ENCODE measurements at places on chromosomes 3 and 15.

- no peak for DNase-seq
Observed at GRCh38 chr15:58632789-58633188, 116.7 kb downstream of the ADAM10 start.

DNA sequence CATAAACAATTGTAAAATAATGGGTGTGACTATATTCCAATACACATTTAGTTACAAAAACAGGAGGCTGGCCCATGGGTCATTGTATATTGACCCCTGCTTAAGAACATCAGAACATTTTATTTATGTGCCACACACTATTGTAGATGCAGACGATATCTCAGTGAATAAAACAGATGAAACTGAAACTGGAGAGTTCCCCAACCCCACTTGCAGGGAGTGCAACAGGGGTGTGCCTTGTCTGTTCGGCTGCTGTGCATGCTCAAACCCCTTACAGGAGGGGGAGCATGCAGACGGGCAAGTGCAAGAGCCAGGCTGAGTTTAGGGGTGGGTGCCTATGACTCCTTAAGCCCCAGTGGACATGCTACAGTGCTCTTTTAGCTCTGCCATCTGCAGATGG, 509.6 kb downstream of the IGSF11 start:
- DNase-seq: no peak

DNA sequence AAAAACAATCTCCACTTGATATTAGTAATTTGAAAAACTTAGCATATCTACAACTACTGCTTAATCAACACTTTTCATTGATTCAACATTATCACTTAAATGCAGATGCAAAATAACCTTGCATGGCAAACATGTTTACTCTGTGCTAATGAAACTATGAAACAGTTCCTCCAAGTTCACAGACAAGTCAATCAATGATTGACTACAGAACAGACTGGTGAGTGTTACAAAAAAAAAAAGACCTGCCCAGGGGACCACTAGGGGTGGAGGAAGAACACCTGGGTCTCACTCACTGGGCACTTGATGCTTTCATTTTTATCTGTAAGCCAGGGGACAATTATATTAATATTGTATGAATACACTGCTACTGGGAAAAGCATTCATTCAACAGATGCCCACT, 4.3 kb upstream of the NR2C2 start:
- DNase-seq: no peak

- DNase-seq: no peak
Observed at GRCh38 chr3:152738656-152739055, 96.3 kb upstream of the P2RY1 start.

- DNase-seq: no peak
Observed at GRCh38 chr3:37906734-37907282, 45.1 kb downstream of the CTDSPL start.
